ENCODE measurements at places on chromosomes 2 and 18.

DNA sequence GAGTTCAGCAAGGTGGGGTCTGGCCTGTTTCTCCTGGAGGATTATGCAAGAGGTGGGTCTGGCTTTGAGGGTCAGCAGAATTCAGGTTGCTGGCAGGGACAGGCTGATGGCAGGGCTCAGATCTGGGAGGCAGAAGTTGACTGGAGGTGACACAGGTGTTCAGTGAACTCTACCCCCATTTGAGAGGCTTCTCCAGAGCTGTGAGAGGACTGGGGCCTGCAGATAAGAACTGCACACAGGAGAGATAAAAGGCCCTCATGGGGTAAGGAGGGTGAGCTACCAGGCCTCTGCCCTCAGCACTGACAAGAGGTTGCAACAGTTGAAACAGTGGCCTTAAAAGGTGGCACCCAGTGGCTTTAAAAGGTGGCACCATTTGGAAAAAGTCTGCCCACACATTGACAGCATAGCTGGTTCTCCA is 13.1 kb downstream of the MOCOS start:
- DNase-seq = no peak

- DNase-seq = no peak
Observed at GRCh38 chr2:157056200-157056676, 201.3 kb upstream of the GALNT5 start.

DNA sequence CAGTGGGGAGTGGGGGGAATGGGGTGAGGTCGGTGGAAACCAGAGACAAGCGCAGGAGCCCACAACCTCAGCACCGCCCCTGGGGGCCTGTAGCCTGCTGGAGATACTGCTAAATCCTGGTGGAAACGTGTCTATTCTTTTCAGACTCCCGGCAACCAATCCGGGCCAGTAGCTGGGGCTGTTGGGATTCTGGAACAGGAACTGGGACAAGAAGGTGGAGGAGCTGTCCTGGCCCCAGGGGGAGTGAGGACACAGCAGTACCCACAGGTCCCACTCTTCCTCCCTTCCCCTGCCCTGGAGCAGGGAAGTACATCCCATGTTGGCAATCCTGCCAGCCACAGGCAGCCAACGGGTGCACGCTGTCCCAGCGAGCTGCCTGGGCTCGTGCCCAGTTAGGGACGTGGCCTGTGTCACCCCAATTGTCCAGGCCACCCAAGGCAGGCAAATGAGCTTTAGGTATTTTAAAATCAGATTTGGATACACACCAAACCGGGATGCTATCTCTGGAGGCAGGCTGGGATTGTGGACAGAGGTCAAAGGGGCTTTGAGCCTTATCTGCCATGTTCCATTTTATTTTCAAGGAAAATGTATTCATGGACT is 51.8 kb downstream of the HS1BP3 start:
- no peak for DNase-seq

- no peak for DNase-seq
Observed at GRCh38 chr2:200765139-200765951, 46.4 kb upstream of the BZW1 start.

- DNase-seq = no peak
Observed at GRCh38 chr2:161067846-161068350, 92.3 kb upstream of the TANK start.

DNA sequence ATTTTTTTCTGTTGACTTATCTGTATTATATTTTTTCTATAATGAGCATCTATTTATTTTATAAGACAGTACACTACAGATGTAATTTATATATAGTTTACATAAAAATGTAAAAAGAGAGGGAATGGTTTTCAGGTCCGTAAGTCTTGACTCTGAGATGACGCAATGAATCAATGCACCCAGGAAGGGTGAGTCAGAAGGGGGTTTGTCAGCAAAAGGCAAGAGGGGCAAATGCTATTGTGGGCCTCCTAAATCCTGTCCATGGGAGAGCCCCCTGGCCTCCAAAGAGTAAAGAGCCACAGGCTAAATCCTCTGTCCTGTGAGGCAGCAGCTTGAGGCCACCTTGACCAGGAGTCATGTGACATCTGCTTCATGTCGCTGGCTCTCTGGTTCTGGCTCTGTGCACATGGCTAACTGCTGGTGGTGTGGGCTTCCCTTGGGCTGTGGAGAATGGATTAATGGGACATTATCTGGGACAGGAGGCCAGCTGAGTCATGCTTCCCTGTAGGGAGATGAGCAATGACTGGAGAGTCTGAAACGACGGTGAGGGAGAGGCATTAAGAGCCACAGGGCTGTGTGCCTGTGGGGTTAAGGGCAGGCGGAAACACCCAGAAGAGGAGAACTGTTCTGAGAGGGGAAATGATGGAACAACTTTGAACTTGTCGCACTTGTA is 22.8 kb upstream of the ASB18 start:
- no peak for DNase-seq

GRCh38 chr2:132783883-132784282 is 113.9 kb upstream of the LYPD1 start:
- no peak for DNase-seq

DNA sequence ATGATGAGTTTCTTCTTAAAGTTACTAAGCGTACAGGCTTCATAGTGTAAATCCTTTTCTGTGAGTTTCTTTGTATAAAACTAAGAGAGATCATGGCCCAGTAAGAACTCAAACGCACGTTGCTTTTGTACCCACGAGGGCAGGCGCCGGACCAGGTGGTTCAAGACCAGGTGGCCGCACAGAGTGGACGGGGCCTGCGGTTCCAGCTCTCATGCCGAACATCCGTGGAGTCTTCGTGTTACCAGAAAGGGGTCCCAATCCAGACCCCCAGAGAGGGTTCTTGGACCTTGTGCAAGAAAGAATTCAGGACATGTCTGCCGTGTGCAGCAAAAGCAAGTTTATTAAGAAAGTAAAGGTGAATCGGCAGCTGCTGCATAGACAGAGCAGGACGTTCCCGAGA is 53.0 kb downstream of the KCNG2 start:
- no peak for DNase-seq

GRCh38 chr2:122384768-122385333 is 629.4 kb downstream of the TSN start:
- no peak for DNase-seq

GRCh38 chr2:71686781-71687180 is 233.4 kb downstream of the DYSF start:
- no peak for DNase-seq

DNA sequence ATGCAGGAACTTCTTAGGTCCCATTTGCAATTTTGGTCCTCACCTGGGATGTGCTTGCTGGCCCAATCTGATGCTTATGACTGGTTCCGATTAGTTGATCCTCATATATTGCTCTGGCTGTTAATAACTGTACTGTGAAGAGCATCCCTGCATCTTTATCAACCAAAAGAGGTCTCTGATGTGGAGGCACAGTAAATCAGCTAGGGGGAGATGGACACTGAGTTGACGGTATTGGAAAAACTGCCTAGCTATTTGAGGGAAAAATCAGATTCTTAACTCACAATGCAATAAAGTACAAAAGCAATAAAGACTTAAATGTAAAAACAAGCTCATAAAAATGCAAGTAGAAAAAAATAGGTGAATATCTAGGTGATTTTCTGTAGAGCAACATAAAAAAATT is 188.0 kb upstream of the TCF4 start:
- no peak for DNase-seq

DNA sequence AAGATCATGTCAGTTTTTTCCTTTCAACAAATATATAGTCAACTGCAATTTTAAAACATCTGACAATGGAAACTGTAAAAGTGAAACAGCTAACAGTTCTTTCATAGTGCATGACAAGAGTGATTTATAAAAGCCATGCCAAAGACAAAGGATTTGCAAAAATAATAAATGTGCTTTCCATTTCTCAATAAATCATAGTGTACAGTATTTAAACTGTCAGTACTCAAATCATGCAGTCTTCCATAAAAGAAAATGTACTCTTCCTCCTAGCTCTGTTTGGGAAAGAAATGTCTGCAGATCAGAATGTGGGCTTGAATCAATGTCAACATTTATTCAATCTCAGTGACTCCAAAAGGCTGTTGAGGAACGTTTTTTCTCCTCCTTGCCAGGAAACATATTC is 131.7 kb upstream of the PDE1A start:
- DNase-seq = no peak

DNA sequence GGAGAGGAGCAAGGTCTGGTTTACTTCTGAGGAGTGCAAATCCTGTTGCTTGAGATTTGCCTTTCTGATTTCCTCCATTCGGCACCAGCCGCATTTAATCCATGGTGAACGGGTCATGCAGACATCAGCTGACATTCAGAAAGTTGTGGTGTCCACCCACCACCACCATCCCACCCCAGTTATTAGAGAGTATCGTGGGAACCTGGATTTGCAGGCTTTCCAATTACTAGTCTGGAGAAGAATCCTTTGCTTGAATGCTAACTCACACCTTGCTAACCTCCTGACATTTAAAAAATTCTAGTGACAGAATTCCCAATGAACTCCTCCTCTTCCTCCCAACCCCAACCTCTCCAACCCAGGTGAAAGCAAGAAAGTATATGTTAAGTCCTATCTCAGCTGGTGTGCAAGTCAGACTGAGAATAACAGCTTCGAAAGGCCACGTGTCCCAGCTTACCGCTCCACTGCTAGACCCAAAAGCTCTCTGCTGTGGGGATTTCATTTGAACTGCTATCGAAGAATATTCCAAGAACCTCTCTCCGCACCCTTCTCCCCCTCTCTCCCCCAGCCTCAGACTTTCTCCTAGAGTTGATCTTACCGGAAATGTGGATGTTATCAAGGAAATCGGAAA is 17.7 kb downstream of the BCL11A start:
- no peak for DNase-seq

- DNase-seq = no peak
Observed at GRCh38 chr18:79940126-79940813, 11.2 kb downstream of the SLC66A2 start.

- no peak for DNase-seq
Observed at GRCh38 chr2:120661551-120661950, 74.1 kb upstream of the GLI2 start.

DNA sequence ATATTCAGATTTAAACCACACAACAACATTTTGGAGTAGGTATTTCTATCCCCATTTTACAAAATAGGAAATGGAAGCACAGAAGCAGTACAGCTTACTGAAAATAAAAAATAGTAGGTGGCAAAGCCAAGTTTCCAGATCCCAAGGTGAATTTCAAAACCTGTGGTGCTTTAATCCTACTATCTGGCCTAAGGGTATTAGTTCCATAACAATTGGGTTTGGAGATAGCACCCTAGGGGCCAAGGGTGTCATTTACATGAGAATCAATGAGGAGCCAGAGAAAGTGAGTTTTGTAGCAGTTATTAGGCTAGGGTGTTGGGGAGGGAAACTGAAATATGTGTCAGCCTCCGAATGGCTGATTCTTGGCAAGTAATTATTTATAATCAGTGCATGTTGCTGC is 24.9 kb downstream of the OSBPL6 start:
- DNase-seq = no peak

- DNase-seq = no peak
Observed at GRCh38 chr2:109374548-109375130, 239.1 kb downstream of the SEPTIN10 start.

- no peak for DNase-seq
Observed at GRCh38 chr18:3631887-3632286, 181.9 kb downstream of the TGIF1 start.

DNA sequence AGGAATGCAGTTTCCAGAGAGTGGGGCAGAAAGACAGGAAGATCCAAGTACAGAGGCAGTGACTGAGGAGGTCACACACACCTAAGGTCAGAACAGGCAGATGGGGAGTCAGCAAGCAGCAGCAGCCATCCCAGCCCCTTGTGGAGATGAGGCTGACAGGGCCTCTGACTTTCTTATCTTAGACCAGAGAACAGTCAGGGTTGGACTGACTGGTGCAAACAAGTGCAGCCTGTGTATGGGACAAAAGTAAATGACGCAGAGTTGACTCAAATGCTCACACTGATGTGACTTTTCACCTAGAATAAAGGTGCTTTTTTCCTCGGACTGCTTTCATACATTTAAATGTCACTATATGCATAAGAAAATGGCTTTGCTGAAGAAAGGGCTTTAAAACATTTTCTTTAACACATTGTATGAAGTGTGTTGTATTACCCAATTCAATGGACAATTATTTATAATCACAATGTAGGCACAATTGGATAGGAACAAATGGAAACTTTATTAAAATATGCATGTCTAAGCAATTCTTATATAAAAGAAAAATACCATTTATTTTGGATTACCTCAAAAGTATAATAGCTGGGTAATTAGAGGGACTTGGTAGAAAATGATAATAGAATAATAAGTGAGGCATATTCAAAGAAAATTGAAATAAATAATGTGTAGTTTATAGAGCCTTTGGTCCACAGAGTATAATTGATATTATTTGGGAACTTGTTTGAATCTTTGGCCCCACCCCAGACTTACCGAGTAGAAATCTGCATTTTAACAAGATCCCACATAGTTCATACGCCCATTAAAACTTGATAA is 1321.5 kb upstream of the CELF4 start:
- no peak for DNase-seq

All from stimulated activated CD4-positive, alpha-beta T cell treated with anti-CD3 and anti-CD28 coated beads, Interleukin-1b, Interleukin-23, amount 100 ng/mL, for 1 hour (primary cell).